ENCODE measurements at places on chromosomes 13 and 19.

DNA sequence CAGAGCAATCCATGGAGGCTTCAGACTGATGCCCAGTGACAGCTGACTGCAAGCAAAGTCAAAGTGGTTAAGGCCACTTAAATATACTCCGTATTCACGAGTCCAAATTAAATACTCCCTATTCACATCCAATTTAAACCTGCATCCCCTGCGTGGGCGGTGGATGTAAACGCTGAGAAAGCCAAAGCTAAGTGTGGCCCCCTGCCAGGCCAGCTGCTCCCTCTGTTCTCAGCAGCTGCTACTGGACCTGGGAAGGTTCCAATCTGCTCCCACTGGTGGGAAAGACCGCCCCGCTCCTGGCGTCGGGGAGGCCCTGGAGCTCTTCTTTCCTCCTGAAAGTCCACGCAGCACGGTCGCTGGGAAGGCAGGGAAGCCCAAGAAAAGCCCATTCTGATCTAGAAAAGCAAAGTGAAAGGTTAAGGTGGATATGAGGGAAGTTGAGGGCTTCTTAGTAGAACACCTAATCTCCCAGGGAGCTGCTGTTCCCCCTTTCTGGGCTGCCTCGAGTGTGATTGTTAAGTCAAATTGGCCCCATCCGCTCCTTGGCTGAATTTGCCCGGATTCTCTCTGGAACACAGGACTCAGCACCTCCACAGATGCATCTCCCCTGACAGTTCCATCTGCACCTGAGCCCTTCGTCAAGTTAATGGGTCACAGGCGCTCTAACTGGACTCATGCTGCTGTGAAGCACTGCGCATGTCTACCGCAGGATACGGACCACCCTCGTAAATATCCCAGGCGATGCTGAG, 205.5 kb downstream of the USP12 start:
- DNase-seq: peak; percentile 80

DNA sequence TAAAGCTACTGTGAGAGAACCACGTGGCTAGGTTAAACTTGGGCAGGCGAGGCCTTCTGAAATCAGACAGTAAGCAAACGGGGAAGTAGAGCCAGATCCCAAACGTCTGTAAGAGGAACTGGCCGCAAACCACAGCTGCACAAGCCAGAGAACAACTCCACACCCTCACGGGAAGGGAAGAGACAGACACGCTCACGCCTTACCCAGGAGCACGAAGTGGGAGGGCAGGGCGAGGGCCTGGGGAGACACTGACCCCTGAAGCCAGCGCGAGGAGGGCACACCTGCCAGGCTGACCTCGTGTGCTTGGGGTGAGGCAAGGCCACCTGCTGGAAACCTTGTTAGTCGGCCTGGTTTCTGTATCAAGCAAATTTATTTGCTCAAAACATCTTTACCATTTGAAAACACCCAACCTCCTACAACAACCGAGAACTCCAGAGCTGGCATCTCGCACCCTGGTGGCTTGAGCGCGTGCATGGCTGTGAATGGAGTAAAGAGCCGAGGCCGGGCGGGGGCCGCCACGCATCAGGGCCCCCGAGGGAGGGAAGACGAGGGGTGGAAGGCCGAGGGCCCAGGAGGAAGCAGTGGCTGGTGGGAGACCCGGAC, 7.3 kb downstream of the POLR2E start:
- no peak for DNase-seq

- no peak for DNase-seq
Observed at GRCh38 chr19:51359294-51359693, 6.9 kb downstream of the ETFB start.

DNA sequence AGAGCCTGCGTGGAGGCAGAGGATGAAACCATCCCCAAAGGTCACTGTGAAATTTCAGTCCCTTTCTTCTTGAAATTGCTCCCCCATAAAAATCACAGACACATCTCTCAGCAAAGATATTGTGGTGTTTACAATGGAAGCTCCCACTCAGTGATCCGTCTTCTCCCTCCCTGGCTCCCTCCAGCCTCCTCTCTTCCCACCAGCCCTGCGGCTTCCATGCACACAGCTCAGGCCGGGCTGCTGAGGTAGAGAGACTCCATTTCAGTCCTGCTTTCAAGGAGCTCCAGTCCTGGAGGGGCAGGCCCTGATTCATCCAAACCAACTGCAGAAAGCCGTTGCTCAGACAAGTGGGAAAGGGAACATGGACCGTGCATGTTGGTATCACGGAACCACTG, 24.0 kb upstream of the MIER2 start:
- DNase-seq: no peak

- DNase-seq: no peak
Observed at GRCh38 chr13:43203781-43204180, 180.4 kb downstream of the DNAJC15 start.

GRCh38 chr19:12092956-12093355, 28.4 kb downstream of the ZNF844 start:
- DNase-seq: no peak

- DNase-seq: no peak
Observed at GRCh38 chr13:99467764-99468163, 33.5 kb upstream of the TM9SF2 start.

GRCh38 chr19:18379803-18380747, 5.9 kb upstream of the GDF15 start:
- peak; percentile 76 for DNase-seq

DNA sequence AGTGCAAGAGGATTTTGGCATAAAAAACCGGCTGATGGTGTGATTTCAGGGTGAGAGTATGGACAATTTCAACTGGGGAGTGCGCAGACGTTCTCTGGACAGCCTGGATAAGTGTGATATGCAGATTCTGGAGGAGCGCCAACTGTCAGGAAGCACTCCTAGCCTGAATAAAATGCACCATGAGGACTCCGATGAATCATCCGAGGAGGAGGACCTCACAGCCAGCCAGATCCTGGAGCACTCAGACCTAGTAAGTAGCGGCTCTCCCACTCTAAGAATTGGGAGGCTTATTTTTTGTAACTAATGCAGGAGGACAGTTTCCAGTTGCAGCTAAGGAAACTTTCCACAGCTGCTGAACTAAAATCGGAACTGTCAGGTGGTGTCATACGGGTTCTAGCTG, 53.6 kb downstream of the ZAR1L start:
- no peak for DNase-seq

DNA sequence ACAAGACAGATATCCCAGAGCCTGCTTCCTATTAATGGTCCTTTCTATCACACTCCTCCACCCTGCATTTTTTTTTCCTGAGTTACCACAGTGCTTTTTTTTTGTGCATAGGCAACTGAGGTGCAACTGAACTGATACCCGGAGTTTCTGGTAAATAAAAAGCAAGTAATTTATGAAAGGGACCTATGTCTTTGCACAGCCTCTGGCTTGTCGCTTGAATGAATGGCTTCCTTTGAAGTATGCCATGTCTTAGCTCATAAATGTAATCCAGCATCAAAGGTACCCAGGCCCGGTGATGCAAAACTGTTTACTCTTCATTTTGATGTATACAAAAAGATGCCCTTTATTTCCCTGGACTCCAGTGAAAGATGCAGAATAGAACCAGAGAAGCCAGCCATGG, 31.8 kb downstream of the GSX1 start:
- DNase-seq: no peak

DNA sequence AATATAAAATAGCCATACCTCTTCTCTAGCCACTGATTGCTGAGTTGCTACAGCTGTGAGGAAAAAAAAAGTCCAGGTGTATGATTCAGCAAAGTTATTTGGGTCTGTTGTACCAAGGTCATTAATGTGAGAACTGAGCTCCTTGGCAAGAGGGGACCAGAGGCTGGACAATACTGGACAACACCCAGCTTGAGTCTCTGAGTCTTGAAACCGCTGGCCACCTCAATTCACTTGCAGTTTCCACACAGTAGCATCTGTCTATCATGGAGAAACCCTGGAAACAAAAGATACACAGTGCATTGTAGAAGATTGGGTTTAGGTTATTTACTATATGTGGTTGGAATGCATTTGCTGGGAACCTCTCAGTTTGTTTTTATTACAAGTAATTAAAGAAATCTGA, 60.4 kb downstream of the WDFY2 start:
- DNase-seq: no peak

- no peak for DNase-seq
Observed at GRCh38 chr13:60759499-60759898, 362.5 kb downstream of the TDRD3 start.

- peak; percentile 20 for DNase-seq
Observed at GRCh38 chr19:42596391-42597072, 1.8 kb upstream of the CEACAM8 start.

Measured in NCI-H146 (cell line).